Mesothelial cell of epicardium (in vitro differentiated cells): ENCODE measurements at places on chromosomes 7 and 10.
A peak's percentile ranks its signal among the peaks of the same experiment; 100 is the strongest.

GRCh38 chr10:25698638-25699037 lies 235.4 kb upstream of the MYO3A start:
- DNase-seq = no peak

DNA sequence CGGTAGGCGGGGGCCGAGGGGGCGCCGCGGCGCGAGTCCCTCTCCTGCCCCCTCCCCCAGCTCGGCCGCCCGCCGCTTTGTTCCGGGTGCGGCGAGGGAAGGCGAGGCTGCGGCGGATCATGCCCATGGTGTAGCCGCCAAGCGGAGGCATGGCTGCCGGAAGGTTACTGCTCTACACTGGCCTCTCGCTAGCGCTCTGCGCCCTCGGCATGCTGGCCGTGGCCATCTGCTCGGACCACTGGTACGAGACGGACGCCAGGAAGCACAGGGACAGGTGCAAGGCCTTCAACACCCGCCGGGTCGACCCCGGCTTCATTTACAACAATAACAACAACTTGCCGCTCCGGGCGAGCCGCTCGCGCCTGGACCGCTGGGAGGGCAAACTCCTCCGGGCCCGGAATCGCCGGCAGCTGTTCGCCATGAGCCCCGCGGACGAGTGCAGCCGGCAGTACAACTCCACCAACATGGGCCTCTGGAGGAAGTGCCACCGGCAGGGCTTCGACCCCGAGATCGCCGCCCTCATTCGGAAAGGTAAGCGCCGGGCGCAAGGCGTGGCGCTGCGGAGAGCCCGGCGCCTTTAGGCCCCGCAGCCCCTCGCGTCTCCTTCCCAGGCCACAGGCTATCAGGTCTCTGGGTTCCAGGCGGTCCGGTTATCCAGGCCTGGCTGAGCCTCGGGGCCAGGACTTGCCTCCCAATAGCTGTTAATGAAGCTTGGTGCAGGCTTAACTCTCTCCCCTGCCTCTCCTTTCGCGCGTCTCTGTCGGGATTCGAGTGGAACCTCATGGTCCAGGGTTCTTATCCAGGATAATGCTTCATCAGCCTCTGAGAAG lies 513 bp downstream of the TMEM178B start:
- peak; percentile 41 for DNase-seq

DNA sequence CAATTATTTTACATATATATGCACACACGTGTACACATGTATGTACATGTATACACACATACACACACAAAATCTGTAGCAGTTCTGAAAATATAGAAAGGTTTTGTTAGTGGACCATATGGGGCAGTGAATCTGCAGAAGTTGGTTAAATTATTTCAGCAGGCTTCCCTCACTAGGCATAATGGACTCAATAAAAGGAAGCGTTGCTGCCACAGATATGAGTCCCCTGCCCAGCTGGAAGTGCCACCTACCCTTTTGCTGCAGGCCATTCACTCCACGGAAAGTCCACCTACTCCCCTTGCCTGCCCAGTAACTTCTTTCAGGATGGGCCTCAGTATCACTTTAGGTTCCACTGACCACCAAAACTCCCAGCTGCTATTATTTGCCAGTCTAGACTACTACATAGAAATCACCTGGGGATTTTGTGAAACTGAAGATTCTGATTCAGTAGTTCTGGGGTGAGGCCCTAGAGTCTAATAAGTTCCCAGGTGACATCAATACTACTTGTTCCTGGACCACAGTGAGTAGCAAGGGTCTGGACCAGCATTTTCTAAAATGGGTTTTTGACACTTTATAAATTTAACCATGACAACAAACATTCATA lies 29.3 kb upstream of the CROT start:
- no peak for DNase-seq

DNA sequence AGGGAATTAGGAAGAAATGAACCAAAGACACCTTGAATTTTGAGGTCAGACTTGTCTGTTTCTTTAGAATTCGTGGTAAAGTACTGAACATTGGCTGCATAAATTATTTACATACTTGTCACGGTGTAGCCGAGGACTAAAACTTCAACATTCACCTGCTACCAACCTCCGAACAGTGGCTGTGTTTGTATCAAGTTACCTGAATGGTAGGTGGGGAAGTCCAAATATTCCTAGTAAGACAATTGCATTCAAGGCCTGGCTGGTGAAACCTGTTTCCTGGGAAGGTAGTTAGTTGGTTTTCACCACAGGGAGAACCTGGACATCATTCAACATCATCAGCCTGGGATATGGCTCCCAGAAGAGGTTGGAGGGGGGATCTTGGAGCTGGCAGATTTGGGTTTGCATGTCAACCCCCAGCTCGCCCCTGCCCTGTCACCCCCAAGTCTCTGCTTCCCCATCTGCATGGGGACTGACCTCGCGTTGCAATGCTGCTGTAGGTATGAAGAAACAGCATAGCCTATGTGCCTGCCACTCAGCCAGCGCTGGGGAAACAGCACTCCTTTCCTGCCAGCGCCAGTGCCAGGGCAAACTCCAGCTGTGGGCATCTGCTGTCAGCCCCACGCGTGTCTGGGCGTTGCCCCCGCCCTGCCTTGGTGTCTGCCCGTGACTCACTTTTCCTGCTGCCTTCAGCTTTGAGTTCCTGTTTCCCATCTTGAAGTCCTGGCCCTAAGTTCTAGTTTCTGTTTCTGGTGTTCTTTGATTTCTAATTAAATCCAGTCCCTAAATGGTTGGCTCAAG lies 12.7 kb upstream of the LARP4B start:
- no peak for DNase-seq

- DNase-seq = no peak
Observed at GRCh38 chr10:30116041-30116491, 56.7 kb upstream of the JCAD start.

DNA sequence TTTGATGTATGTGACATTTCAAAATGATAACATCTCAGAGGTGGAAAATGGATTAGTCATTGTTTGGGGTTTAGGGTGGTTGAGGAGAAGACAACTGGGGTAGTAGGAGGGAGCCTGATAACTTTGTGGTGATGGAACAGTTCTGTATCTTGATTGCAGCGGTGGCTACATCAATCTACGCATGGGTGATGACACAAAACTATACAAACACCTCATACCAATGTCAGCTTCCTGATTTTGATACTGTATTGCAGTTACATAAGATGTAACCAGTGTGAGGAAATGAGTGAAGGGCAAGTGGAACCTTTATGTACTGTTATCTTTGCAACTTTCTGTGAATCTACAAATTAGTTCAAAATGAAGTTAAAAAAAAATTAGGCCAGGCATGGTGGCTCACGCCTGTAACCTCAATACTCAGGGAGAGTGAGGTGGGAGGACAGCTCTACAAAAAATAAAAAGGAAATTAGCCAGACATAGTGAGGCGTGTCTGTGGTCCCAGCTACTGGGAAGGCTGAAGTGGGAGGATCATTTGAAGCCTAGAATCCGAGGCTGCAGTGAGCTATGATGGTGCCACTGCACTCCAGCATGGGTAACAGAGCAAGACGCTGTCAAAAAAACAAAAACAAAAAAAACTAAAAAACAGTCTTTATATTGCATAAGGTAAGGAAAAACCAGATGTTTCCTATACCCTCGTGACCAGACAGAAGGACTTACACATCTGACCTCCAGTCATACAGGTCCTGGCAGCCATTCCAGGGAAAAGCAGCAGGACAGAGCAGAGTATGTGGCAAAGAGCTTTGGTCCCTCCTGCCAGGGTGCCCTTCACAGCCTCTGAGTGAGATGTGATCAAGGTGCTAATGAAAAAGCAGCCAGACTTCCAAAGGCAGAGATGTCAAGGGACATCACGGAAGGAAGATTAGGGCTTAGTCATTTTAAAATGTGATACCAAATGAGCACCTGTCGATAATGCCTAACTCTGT lies 50.8 kb downstream of the CYTH3 start:
- no peak for DNase-seq

DNA sequence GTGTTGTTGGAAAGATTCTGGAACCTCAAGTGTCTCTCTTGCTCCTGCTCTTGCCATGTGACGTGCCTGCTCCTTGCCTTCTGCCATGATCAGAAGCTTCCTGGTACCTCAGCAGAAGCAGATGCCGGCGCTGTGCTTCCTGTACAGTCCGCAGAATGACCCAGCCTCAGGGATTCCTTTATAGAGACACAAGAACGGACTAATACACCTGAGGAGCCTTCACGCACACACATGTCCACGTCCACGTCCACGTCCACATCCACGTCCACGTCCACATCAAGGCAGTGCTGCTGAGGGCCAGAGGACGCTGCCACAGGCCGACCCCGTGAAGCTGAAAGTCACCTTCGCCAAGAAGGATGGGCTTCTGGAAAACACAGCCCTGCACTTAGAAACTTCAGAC lies 190.1 kb downstream of the MAD1L1 start:
- DNase-seq = no peak

GRCh38 chr7:31340051-31340450 lies 475 bp downstream of the NEUROD6 start:
- no peak for DNase-seq

GRCh38 chr10:66746711-66747110 lies 179.1 kb upstream of the LRRTM3 start:
- DNase-seq = no peak

GRCh38 chr10:18195060-18195799 lies 55.0 kb downstream of the CACNB2 start:
- no peak for DNase-seq

DNA sequence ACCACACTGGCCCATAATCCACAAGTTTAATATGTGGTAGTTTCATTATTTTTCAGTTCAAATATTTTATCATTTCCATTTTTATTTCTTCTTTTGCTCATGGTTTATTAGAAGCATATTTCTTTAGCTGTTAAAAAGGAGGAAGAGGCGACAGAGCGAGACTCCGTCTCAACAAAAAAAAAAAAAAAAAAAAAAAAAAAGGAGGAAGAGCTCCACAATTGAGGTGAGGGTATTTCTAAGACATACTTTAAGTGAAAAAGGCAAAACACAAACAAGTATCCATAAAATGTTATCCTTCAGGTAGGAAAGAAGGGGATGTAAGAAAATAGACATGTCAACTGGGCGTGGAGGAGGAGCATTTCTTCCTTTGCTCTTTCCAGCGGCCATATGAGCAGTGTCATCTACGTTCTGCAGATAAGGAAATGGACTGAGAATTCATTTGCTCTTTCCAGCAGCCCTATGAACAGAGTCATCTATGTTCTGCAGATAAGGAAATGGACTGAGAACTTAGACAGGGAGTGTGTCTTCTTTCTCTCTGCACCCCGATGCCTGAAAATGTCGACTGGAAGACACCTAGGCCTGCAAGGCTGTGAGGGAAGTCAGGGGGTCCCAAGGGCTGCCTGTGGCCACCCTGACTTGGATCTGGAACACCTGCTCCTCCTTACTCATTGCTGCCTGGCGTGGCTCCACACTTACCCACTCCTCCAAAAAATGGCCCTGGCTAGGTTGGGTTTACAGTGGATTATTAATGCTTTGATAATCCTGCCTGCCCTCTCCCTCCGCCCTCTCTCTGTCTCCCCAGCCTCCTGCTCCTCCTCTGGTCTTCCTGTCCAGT lies 18.9 kb upstream of the RAMP3 start:
- no peak for DNase-seq

DNA sequence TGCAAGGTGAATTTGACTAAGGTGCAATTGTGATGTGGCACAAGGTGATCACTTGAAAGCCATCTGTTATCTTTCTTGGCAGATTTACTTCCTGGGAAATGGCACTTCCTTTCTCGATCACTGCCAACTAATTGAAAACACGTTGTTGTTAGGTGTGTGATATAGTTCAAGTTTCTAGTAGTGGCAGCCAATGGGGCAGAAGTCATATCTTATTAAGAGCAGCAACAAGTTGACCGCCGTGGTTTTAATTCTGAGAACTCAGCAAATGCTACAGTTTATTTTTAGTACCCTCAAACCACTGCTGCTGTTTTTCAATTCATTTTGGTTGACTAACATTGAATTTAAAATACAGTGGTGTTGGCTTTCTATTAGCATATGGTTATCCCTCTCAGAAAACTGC lies 1.6 kb downstream of the CHN2 start:
- no peak for DNase-seq

DNA sequence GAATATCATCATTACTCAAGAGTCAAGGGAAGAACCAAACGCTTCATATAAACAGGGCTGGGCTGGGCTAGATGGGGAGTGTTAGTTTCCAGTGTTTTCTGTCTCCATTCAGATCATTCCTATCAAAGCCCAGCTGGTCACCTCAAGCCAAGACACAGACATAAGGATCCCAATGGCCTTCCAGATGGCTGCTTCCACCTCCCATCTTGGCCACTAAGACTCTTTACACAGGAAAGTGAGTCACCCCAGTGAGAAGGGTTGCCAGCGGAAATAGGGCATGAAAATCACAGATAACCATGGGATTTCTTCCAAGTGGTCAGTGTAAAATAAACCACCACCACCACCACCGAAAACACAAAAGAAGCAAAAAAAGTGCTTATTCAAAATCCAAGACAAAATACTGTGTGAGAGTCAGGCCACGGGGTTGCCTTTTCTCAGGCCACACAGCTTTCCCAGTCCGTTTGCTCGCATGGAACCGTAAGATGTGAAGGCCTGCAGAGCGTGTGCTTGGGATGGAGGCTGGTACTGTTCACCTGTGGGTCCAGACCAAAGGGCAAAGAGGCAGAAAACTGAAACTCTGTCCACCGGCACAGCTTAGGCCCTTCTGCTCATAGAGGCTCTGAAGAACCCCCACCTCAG lies 5.6 kb downstream of the PRSS2 start:
- no peak for DNase-seq

DNA sequence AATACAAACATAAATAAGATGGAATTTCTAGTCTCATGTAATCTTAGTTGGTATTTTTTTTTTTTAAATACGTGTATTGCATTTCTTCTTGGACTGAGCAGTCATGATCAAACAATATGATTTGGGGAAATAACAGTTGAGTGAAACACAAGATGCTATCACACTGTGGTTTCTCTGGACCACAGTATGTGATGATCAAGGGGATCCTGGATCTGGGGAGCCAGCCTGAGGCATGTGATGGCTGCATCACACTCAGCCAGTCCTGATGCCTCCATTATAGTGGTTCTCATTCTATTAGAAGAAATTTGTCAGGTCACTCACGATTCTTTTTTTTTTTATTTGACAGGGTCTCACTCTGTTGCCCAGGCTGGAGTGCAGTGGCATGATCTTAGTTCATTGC lies 495.9 kb upstream of the POT1 start:
- DNase-seq = no peak

DNA sequence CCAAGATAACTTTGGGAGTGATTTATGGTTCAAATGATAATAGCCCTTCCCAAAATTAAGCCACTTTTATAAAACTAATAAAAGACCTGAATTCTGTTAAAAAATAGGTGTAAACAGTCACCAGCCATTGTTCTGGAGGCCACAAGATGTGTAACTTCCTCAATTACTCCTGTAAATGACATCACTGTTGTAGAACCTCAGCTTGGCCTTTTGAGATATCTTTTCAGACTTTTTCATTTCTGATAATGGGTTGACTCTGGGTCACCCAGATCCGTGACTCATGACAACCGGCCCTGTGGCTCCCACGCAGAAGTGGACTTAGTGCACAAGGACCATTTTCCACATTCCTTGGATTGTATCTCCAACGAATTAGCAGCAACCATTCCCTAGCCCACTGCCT lies 106.6 kb downstream of the DKK1 start:
- DNase-seq = no peak
